Activated CD4-positive, alpha-beta T cell treated with anti-CD3 and anti-CD28 coated beads for 48 hours (primary cell): ENCODE measurements at places on chromosomes 6 and 20.

- DNase-seq: no peak
These were observed 23.1 kb downstream of the VPS52 start for GRCh38 chr6:33248643-33248931.

- DNase-seq: no peak
These were observed 76.1 kb downstream of the HIVEP2 start for GRCh38 chr6:142868917-142869316.

DNA sequence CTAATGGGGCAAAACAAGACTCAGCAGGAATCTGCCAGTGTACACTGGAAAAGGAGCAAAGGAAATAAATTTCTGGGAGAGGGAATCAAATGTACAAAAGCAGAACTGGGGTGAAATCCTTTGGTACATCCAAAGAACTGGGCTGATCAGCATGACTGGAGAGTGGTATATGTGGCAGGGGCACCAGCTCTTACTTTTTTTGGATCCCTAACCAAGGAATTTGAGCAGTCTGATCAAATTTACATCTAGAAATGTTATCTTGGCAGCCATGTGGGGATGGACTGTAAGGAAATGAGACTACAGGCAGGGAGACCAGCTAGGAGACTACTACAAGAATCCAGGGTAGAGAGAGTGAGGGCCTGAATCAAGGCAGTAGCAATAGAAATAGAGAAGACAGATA lies 1.2 kb upstream of the ZSCAN31 start:
- DNase-seq: no peak

DNA sequence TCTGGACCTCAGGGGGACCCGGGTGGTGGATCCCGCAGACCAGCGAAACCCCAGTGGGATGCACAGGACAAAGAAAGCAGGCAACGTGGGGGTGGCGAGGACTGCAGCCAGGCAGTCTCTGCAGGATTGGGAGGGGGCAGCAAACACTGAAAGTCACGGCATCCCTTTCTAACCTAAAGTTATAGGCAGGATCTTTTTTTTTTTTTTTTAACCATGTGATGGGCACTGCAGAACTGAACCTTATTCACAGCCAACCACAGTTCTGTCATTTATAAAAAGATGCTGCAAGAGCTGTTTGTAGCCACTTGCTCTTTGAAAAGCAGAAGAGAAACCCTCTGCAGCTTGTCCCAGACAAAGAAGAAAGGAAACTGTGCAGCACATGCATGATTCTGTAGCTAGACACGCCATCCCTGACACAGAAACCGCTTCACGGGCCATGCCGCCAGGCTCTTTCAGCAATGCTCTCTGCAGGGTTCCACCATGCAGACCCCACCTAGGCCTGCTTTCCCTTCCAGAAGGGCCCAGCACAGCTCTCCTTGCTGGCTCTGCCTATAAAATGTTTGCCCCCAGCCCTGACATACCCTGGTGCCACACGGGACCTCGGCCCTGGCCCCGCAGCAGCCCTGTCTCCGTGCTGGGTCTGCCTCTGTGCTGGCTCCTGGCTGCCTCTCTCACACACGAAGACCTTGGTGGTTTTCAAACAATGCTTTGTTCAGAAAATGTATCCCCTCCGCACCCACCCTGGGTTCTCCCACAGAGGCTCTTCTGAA lies 70.8 kb downstream of the PYGB start:
- no peak for DNase-seq

DNA sequence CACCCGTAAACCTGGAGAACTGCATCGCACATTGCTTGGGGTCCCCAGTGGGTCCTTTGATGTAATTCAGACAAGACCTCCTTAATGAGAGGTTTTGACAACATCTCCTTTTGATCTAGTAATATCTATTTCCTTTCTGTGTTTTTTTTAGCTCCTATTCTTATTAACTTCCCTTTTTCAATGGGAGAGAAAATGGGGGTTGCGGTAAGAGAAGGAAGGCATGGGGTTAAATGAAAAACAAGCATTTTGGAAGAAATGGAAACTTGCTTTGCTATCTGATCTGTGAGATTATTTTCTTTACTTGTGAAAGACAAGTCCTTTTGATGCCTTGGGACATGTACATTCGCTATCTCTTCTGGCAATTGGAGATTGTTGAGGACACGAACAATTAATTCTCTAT lies 418.6 kb upstream of the MAN1A1 start:
- no peak for DNase-seq

GRCh38 chr6:137277971-137278637 lies 58.9 kb upstream of the IFNGR1 start:
- no peak for DNase-seq

DNA sequence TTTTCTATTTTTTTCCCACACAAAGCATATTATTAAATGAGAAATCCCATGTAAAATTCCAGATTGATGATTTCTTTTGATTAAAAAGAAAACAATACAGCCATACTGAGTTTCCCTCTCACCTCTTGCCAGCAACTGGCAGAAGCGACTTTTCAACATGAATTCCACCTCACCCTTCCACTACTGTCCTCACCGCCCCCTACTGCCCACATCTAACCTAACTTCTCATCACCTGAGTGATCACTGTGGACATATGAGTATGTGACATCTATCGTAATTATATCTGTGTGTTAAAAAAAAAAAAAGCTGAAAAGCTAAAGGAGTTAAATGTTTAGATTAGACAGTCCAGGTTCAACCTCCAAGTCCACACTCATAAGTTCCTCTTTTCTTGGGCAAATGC lies 528.6 kb downstream of the PRKN start:
- DNase-seq: no peak

DNA sequence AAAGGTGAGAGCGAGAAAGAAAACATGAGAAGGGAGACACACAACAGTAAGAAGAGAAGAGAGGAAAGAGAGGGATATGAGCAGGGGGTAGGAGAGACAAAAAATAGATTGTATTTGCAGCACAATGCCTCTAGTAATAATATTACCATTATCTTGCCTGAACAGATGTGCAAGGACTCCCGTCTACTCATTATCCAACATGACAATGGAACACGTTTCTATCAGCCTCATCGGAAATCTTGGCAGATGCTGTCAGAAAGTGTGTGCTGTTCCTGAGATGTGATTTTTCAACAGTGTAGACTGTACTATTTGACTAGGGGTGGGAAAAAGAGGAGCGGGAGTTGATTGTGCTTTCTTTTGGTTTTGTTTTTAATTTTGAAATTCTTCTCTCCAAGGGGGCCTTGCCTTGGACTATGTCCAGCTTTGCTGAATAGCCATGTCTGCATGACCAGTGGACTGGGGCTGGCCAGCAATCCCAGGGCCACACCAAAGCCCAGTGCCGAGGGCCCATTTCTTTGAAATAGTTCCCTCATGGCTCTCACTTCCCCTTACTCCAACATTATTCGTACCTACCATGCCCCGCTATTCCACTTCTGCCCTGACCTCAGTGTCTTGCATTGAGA lies 11.3 kb upstream of the TRAM2 start:
- DNase-seq: no peak

- DNase-seq: no peak
These were observed 71.3 kb downstream of the TTLL2 start for GRCh38 chr6:167396068-167396658.
